ENCODE measurements at places on chromosomes 3 and 15.

DNA sequence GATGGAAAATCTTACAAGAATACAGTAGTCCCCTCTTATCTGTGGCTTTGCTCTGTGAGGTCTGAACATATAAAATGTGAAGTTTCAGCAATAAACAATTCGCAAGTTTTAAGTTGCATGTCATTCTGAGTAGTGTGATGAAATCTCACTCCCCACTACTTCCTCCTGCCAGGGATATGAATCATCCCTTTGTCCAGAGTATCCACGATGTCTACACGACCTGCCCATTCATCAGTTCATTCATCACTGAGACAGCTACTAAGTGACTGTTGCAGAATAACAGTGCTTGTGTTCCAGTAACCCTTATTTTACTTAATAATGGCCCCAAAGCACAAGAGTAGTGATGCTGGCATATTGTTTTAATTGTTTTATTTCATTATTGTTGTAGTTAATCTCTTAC, 489.2 kb upstream of the UBE2E2 start:
- DNase-seq = no peak

GRCh38 chr3:125121246-125122010, 65.6 kb upstream of the HEG1 start:
- DNase-seq = peak; percentile 35

DNA sequence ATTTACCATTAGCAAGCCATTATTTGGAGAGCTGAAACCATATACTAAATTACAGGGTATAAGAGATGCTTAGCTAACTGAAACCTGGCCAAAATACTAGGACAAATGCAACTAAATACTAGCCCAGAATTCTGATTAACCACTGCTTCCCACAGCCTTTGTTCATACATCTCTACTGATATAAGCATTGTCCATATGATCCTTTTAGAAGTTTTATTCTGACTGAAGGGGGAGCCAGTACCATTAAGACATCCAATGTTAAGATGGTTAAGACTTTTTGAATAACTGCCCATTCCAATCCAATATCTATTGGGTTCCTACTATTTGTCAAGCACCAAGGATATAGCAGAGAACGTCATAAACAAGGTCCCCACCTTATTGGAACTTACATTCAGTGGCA, 421.3 kb downstream of the FOXP1 start:
- DNase-seq = no peak

DNA sequence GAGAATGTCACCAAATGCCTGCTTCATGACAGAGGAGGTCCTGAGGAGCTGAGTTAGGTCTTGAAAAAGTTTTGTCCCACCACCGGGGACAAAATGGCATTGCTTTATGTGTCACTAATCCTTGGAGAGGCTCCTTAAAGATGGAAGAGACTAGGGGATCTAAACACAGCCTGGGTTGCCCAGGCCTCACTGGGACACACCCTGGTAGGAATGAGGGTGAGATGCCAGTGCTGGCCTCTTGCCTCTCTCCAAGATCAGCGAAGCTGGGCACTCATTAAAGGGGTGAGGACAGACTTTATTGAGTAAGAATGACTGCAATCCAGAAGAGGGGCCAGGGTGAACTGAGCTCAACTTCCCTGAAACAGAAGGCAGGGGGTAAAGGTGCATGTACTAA, 58.5 kb upstream of the KLF13 start:
- DNase-seq = no peak

DNA sequence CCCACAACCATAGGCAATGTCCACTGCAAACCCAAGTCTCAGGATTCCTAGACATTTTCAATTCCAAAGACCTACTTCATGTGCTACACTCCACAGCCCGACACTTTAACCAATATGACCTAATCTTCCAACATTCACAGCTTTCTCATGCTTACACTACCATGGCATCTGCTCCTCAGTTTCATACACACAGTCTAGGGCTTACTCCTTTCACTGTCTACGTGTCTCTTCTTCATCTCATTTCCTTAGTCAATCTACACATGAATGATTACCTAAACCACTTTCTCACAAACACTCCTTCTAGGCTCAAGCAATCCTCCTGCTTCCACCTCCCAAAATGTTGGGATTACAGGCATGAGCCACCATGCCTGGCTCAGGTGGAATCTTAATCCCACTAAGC, 106.3 kb downstream of the STAG1 start:
- DNase-seq = no peak

- no peak for DNase-seq
These were observed 64.0 kb downstream of the ITGA11 start for GRCh38 chr15:68367992-68368391.

DNA sequence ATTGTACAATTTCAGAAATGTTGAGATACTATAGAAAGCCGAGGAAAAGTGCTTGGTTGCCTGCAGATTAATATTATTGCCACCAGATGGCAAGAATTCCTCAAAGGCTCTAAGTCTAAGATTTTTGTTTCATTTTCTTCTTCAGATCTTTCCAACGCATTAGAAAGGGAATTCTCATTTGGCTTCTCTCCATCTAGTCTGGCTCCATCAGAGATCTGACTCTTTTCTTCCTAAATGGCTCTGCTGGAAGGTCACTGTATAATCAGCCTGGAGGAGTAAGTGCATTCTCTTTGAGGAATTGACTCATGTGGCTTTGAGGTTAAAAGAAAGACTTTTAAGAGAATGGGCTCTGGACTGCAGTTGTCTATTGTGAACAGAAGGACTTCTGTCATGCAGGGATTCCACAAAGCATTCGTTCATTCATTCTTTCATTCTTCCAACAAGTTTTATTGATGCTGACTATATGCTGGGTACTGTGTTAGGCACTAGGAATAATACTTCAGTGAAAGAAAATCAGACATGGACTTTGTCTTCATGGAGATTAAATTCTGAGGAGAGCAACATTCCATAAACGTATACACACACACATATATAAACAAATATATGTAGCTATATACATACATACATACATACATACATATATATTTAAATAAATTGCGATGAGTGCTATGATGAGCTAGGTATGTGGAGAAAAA, 55.3 kb downstream of the SLC28A2 start:
- peak; percentile 1 for DNase-seq

GRCh38 chr15:32953533-32953910, 235.7 kb downstream of the GREM1 start:
- no peak for DNase-seq

DNA sequence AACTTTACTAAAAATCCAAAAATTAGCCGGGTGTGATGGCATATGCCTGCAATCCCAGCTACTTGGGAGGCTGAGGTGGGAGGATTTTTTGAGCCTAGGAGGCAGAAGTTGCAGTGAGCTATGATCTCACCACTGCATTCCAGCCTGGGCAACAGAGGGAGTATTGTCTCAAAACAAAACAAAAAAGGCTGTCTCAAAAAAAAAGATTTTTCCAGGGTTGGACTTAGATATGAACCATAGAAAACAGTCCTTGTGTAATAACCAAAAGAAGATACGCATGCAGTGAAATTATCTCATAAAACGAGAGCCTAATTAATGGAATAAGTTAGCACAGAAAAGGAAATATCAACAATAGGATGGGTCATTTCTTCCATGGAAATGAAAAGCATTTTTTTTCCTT, 320.4 kb upstream of the RASGRP1 start:
- DNase-seq = no peak

GRCh38 chr3:182920515-182921084, 59.7 kb downstream of the DCUN1D1 start:
- DNase-seq = no peak

GRCh38 chr15:63858881-63859280, 25.1 kb upstream of the HERC1 start:
- DNase-seq = no peak

DNA sequence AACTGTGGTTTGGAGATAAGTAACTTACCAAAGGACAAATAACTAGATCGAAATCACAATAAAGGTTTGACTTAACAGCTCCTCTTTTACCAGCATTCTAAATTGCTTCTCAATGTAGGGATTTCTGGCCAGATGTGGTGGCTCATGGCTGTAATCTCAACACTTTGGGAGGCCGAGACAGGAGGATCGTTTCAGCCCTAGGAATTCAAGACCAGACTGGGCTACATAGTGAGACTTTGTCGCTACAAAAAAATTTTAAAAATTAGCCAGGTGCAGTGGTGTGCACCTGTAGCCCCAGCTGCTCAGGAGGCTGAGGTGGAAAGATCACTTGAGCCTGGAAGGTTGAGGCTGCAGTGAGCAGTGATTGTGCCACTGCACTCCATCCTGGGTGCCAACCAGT, 17.4 kb upstream of the IGF2BP2 start:
- no peak for DNase-seq

- no peak for DNase-seq
These were observed 1013.6 kb downstream of the ROBO1 start for GRCh38 chr3:78754066-78754743.

- no peak for DNase-seq
These were observed 13.6 kb downstream of the LXN start for GRCh38 chr3:158658889-158659288.

DNA sequence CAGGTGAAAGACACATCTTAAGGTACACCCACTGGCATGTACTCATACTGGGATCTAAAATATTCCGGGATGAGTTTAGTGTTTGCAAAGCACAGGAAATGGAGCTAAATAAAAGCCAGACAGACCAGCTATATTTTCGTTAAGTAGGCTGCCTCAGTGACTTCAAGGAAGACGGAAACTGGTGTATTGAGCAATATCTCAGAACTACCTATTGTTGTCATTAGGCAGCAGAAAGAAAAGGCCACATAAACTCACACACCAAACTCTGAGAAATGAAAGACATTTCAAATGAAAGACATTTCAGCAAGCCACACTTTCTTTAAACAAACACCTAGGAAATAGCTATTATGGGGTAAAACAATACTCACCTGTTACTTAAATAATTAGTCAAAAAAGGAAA, 761.7 kb upstream of the SEMA6D start:
- DNase-seq = no peak

Measured in stimulated activated naive CD8-positive, alpha-beta T cell treated with anti-CD3 and anti-CD28 coated beads, Interleukin-15, amount 100 ng/mL, for 72 hours (primary cell).